ENCODE measurements at places on chromosomes 7 and 10. TPM values are rescaled to one million over a fixed set of nuclear protein-coding genes. Genes with fewer than 3 reads are reported as not detected.
A peak's percentile ranks its signal among the peaks of the same experiment; 100 is the strongest.

DNA sequence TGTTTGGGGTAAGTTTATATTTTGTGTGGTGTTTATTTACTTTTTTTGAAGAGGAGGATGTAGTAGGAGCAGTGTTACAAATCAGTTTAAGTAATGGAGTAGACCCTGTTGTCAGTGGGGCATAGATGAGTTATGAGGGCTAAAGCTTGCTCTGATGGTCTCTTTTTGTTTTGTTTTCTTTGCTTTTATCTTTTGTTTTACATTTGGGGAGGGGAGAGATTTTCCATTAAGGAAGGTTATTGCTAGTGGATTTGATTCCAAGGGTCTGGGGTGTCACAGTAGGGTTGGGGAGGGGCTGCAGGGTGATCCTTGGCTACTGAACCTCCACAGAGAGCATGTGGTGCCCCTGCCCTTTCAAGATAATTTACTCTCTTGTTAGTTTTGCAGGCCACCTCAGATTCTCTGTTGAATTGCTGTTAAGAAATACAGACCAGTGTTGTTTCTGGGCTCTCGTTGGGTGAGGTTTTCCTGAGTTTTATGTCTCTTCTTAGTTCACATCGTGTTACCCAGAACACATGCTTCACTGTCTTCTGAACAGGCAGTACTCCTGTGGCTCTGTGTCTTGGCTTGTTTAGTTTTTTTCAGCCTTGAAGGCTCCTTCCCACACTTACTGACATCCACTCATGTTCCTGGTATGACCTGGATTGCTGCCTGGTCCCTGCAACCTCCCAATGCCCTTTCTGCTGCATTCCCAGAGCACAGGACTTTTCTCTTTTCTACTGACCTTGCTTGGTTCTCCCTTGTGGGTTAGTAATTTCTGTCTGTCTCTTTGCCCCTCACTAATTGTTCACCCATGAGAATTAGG, 4.2 kb downstream of the KIFBP start:
- no peak for DNase-seq

GRCh38 chr10:68598978-68599770, 39.0 kb downstream of the TET1 start:
- DNase-seq, result peak; percentile 48

DNA sequence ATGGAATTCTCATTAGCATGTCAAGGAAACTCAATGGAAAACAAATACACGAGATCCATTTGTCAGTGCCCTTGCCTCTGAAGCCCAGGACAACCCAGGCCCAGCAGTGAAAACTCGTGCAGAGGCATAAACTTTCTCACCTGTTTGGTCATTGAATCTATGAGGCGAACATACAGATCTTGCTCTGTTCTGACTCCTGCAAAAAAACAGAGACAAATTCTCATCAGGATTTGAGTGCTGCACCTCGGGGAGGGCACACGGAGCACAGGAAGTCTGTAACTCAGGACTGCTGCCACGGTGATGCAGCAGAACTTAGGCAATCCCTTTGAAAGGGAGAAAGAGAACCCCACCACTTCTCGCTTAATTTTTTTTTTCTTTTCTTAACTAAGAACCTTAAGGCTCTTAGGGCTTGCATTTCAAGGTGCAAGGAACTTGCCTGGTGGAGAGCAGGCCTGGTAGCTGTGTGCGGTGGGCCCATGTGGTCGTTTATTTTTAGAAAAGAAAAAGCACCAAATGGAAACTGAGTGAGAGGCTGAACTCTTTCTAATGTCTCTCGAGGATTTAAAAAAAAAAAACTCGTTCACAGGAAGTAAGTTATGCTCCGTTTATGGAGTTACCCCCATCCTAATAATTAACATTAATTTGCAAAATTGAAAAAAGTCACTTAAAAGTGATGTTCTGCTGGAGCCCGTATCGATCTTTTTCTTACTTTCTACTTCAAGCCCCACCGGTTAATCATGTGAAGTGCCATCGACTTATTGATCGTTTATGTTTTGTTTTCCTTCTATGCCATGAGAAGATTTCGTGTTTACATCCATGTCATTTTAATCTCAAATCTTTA, 1.8 kb downstream of the EBF3 start:
- DNase-seq, result no peak

GRCh38 chr7:17506095-17506494, 207.6 kb downstream of the AHR start:
- peak; percentile 63 for DNase-seq

GRCh38 chr7:46940178-46940577, 641.7 kb downstream of the TNS3 start:
- DNase-seq, result no peak

UROS gene
- 49.4 TPM for total RNA-seq

AP1S1 gene
- total RNA-seq, result 50.5 TPM

C10orf62 gene
- total RNA-seq, result not detected

CLCN1 gene
- 0.31 TPM for total RNA-seq
